Calu3 (cell line): ENCODE measurements at places on chromosomes 5 and 9. TPM values are rescaled to one million over a fixed set of nuclear protein-coding genes. Genes with fewer than 3 reads are reported as not detected.

DNA sequence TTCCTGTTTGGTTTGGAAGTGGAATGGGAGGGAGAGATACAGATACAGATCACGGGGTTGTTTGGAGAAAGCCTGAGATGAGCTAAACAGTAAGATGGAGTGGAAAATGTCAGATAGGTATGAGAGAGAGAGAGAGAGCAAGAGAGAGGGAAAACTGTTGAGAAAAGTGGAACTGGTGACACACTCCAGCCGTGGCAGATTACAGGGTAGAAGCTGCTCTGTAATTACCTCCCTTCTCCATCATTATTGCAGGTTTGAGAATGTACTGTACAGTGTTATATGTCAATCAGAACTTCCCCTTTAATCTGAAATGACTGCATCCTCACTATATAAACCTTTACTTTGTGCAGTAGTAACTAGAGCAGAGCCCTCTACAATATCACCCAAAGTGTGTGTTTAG is 74.5 kb upstream of the WWC1 start:
- DNase-seq, result no peak

Gene PCDHAC1
- total RNA-seq, result 2.8 and 3.7 TPM in 2 replicates

DNA sequence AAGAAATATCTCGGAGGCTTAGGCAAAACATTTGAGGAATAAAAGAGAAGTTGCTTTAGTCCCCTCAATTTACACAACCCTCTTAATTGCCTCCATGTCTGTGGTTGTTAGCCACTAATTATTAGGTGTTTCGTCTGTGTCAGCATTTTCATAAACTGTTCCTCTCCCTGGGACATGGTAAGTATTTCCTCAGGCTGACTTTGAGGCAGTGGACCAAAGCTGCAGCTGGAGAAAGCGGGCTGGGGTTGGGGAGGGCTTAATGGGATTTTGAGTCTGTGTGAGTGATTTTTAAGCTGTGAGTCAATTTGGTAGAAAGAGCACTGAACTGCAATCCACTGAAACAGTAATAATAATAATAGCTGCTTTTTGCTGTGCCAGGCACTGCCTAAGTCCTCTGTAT is 13.0 kb upstream of the TTC1 start:
- DNase-seq, result no peak

Gene TLX3
- total RNA-seq, result 6.0 and 6.5 TPM in 2 replicates

DNA sequence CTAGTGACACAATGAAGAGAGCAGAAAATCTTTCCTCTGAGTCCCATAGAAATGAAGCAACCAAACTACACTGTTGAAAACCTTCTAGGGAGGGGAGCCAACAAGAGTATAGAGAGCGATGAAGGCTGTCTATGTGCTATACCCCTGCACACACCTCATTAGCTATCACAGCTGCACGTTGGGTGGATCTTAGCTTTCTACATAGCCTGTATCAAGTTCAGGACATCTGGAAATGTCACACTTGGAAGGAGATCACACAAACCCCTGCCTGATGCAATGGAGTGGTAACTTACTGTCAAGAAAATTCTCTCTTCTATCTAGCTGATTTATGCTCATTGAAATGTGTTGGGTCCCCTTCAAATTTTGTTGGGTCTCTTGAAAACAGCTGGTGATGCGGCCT is 127.0 kb upstream of the NTRK2 start:
- no peak for DNase-seq

DNA sequence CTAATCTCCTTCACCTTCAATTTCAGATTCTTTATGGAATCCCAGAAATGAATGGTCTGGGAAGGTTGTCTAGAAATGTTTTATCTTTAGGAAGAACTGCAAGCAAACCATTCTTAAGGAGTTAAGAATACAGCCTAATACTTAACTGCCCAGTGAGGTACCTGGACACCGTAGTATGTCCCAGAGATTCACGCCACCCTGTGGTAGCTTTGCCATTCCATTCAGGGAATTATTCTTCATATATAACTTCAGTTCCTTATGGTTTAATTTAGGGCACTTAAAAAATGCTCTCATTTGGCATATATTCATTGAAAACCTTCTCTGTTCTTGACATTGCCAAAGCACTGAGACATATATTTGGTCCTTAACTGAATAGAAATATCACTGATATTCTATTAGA is 49.7 kb downstream of the ACTBL2 start:
- peak; percentile 54 for DNase-seq

DNA sequence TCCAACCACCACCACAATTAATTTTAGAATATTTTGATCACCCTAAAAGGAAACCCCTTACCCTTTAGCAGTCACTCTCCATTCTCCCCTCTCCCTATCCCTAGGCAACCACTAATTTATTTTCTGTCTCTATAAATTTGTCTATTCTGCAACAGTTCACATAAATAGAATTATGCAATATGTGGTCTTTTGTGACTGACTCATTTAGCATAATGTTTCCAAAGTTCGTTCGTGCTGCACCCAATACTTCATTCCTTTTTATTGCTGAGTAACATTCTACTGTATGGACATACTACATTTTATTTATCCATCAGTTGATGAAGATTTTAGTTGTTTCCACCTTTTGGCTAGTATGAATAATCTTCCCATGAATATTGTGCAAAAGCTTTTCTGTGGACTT is 18.2 kb upstream of the CDC20B start:
- no peak for DNase-seq

DNA sequence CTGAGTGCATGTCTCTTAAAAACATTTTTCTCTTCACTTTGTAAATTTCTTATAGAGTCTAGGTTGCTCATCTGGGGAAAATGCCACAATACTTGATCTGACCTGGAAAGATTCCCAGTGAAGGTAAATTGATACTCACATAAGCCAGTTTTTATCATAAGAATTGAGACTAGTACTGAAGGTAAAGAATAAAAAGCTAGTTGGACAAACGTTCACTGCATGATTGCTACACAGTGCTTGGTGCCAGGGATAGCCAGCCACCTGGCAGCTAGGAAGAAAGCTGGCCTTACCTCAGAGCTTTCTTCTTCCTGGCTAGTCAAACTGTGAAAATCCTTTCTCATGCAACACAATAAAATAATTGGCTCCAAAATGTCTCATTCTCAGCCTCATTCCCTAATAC is 77.1 kb downstream of the MUSK start:
- no peak for DNase-seq

DNA sequence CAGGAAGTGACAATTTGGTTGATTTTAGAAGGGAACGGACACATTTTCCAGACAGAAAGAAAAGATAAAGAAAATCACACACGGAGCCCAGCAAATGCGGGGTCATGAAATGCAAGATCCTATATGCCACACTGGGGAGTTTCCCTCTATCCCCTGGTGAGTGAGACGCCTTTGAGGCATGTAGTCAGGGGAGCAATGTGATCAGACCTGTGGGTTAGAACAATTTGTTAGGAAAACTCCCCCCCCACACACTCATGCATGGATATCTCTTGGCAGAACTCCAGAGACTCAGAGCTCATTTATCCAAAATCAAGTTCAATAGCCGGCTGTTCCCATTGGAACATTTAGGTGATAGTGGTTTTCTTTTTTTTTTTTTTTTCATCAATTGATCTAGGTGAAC is 71.7 kb upstream of the TRIO start:
- DNase-seq, result no peak

Gene UHRF2
- 38.4 and 38.8 TPM in 2 replicates for total RNA-seq

DNA sequence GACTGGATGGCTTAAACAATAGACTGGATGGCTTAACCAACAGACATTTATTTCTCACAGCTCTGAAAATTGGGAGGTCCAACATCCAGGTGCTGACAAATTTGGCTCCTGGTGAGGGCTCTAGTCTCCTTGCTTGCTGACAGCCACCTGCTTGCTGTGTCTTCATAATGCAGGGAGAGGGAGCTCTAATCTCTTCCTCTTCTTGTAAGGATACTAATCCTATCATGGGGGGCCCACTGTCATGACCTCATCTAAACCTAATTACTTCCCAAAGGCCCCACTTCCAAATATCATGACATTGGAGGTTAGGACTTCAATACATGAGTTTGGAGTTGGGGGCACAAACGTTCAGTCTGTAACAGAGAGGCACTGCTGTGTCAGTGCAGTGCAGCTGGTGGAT is 26.4 kb downstream of the FOXD1 start:
- DNase-seq, result no peak

DNA sequence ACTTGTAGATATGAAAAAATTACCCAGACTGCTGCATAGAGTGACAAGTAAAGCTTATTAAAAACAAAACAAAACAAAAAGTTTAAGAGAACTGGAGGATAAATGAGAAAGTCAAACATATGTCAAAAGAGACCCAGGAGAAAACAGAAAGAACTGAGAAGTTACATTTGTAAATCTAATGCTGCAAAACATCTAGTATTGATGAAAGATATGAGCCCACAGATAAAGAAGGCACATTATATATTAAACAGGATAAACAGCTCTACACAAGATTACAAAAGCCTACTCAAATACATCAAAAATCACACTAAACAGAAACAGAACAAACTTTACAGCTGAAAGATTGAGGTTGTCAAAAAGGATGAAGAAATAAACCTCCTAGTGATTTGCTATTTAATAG is 55.1 kb downstream of the ADAMTS6 start:
- DNase-seq, result no peak

DNA sequence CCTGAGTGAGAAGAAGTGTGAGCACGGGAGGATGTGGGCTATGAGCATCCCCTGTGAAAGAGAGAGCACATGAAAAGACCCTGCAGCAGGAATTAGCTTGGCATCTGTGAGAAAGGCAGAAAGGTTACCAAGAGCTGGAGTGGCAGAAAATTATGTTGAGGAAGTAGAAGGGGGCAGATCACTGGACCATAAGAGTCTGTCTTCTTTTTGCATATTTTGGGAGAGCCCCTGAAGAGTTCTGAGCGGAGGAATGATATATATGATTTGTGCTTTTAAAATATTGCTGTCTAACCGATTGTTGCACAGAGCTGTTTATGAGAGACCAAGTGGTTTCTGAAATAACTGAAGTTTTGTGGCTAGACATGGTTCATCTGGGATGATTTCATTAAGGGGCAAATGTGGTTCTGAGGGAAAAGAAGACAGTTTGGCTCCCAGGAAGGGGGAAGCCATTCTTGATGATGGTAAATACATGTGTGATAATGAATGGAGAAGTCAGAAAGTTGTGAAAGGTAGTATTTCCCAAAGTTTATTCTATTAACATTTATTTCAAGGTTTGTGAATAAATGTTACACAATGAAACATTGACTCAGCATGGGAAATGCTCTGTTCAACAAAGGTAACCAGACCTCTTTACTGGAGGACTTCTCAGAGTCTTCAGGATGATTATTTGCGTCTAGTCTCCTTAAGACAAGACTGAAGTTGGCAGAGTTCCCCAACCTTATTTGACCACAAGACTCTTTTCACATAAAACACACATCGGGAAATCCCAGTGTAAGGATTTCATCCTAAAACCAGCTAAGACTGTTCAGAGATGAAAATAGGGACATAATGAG is 31.5 kb upstream of the ADRB2 start:
- DNase-seq, result no peak

- no peak for DNase-seq
These were observed 120.8 kb downstream of the RASGRF2 start for GRCh38 chr5:81080809-81081460.

Gene C9orf153
- total RNA-seq, result not detected in 2 replicates

- DNase-seq, result no peak
These were observed 161.3 kb upstream of the IRX2 start for GRCh38 chr5:2912741-2913140.

Gene PCDHA11
- 0.64 and 1.3 TPM in 2 replicates for total RNA-seq
